ENCODE measurements at places on chromosomes 3 and 15. TPM values are rescaled to one million over a fixed set of nuclear protein-coding genes. Genes with fewer than 3 reads are reported as not detected.

GRCh38 chr3:186705882-186706780 lies 11.0 kb upstream of the KNG1 start:
- H3K4me1 ChIP-seq = no peaks in the 10 kb centered on the region
- no peak overlapping the region for H3K27ac ChIP-seq
- H3K27me3 ChIP-seq = no peaks in the 10 kb centered on the region
- DNase-seq = no peak

DNA sequence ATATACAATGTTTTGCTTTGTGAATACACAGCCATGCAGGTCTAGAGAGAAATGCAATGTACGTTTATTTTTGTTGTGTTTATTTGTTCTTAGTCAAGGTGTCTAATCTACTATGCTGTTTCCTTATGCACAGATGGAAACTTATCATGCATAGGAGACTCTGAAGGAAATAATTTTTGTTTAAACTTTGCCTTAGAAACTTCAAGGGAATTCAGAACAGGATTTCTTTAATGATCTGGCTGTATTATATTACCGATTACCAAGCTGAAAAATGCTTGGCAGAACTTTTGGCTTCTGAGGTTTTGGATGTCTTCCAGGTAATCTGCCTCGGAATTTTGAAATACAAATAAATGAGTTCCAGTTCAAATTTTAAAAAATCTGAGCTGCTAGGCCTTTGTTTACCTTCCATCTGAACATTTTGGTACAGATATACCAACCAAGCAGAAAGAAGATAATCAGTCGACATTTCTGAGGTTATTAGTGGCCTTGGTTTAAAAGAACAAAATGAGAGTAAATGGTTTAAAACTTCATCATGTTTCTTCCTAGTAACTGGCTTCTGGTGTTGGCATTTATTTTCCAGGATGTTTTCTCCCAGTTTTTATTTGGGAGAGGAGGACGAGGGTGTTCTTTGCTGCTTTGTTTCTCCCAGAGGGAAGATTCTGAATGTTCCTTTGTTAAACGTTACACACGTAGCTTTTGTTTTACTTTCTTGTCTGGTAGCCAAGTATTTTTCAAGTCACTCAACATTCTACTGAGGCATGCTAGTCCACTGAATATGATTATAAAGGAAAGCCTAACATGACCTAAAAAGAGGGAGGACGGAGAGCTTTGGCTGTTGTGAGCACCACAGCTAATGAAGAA lies 421.8 kb upstream of the TBL1XR1 start:
- H3K27ac ChIP-seq = no peak overlapping the region
- no peaks in the 10 kb centered on the region for H3K27me3 ChIP-seq
- no peaks in the 10 kb centered on the region for H3K4me1 ChIP-seq
- H3K36me3 ChIP-seq = no peaks in the 10 kb centered on the region

- H3K36me3 ChIP-seq = no peaks in the 10 kb centered on the region
- H3K4me1 ChIP-seq = no peaks in the 10 kb centered on the region
- no peak overlapping the region for H3K4me3 ChIP-seq
- no peak overlapping the region for H3K27ac ChIP-seq
- no peaks in the 10 kb centered on the region for H3K27me3 ChIP-seq
Observed at GRCh38 chr3:8470801-8471200, 30.8 kb upstream of the LMCD1 start.

- H3K27ac ChIP-seq = no peak overlapping the region
- H3K27me3 ChIP-seq = no peaks in the 10 kb centered on the region
- H3K4me1 ChIP-seq = peaks cover 4% of the 10 kb centered on the region
Observed at GRCh38 chr15:85494048-85494777, 113.8 kb downstream of the AKAP13 start.

- H3K36me3 ChIP-seq = no peaks in the 10 kb centered on the region
- no peak for DNase-seq
- no peaks in the 10 kb centered on the region for H3K4me1 ChIP-seq
- no peak overlapping the region for H3K4me3 ChIP-seq
Observed at GRCh38 chr3:76310667-76311066, 525.3 kb upstream of the ZNF717 start.

DNA sequence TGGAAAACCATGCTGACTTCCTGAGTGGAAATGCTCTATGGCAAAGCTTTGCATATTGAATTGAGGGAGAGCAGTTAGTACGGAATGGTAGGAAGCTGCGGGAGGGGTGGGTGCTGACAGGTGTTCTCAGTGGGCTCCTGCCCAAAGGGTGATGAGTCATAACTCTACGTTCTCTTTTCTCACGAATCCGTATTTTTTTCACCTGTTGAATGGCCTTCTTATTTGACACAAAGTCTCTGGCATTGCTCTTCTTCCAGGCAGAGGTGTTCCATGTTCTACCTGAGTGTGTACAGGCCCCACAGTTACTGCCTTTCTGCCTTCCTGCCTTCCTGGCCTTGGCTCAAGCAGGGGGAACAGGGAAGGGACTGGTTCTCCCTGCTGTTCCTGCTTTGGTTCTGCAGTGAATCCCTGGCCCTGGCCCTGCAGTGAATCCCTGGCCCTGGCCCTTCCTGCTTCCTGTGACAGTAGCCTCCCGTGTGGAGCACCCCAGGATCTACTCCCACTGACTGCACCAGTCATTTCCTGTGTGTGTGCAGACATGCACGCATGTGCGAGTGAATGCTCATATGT lies 31.9 kb downstream of the TRAK1 start:
- H3K27me3 ChIP-seq = no peaks in the 10 kb centered on the region
- peaks cover 5% of the 10 kb centered on the region for H3K36me3 ChIP-seq
- no peak overlapping the region for H3K4me3 ChIP-seq
- peaks cover 10% of the 10 kb centered on the region for H3K4me1 ChIP-seq

DNA sequence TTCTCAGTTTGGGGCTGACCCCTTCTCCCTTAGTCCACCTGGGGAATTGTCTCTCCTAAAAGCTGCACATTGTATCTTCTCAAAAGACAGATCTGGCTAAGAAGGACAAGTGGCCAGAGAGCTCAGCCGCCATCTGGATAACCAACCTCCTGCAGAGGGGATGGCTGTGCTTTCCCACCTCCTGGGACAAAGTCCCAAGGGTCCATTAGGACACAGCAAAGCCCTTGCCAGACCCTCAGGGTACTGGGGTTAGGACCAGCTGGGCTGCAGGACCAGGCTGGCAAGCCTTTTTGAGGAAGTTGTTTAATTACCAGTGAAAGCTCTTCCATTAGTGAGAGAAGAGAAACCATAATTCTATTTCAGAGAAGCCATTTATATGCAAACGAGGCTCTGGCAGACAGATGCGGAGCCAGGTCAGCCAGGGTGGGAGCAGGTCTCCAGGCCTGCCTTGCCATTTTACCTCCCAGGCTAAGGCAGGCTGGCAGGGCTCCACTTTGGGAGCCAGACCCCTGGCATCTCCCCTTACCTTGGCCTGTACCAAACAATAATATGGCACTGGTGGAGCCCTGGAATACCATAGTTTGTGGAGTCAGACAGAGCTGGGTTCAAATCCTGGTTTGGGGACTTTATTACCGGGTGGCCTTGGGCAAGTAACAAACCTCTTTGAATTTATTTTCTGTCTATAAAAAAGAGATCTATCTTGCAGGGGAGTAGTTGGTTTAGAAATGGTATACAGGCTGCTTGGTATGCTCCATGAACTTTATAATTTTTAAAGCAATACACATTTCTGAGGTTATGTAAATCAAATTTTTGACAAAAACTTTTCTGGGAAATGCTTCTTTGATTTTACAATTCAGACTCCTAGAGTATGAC lies 17.9 kb downstream of the SHF start:
- peak; percentile 46 for DNase-seq
- H3K27ac ChIP-seq = no peak overlapping the region
- peak overlapping the region; percentile 29 for H3K4me3 ChIP-seq
- no peaks in the 10 kb centered on the region for H3K27me3 ChIP-seq

DNA sequence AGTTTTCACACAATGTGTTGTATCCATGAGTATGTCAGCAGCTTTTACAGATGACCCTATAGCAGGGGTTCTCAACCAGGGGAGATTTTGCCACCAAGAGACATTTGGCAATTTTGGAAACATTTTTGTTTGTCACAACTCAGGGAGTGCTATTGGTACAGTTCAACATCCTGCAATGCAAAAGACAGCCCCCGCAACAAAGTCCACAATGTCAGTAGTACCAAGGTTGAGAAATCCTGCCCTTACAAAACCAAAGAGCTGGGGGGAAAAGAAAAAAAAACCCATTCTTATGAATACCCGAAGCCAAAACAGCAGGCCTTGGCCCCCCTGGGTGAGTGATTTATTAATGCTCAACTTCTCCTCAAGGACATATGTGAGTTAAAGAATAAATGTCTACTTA lies 99.1 kb downstream of the LARS2 start:
- H3K36me3 ChIP-seq = peaks cover 38% of the 10 kb centered on the region
- no peak overlapping the region for H3K27ac ChIP-seq
- no peaks in the 10 kb centered on the region for H3K4me1 ChIP-seq
- no peak for DNase-seq
- H3K27me3 ChIP-seq = no peaks in the 10 kb centered on the region

GRCh38 chr3:61194892-61195538 lies 56.2 kb downstream of the FHIT start:
- H3K36me3 ChIP-seq = no peaks in the 10 kb centered on the region
- H3K4me1 ChIP-seq = peaks cover 4% of the 10 kb centered on the region
- no peak for DNase-seq
- no peaks in the 10 kb centered on the region for H3K27me3 ChIP-seq

- H3K36me3 ChIP-seq = no peaks in the 10 kb centered on the region
- H3K27me3 ChIP-seq = no peaks in the 10 kb centered on the region
- DNase-seq = no peak
- H3K4me3 ChIP-seq = no peak overlapping the region
- no peaks in the 10 kb centered on the region for H3K4me1 ChIP-seq
- no peak overlapping the region for H3K27ac ChIP-seq
Observed at GRCh38 chr3:99503350-99503749, 135.0 kb upstream of the COL8A1 start.

GRCh38 chr3:46869440-46869839 lies 6.2 kb upstream of the MYL3 start:
- H3K27me3 ChIP-seq = no peaks in the 10 kb centered on the region
- H3K4me1 ChIP-seq = no peaks in the 10 kb centered on the region
- no peak overlapping the region for H3K27ac ChIP-seq

DNA sequence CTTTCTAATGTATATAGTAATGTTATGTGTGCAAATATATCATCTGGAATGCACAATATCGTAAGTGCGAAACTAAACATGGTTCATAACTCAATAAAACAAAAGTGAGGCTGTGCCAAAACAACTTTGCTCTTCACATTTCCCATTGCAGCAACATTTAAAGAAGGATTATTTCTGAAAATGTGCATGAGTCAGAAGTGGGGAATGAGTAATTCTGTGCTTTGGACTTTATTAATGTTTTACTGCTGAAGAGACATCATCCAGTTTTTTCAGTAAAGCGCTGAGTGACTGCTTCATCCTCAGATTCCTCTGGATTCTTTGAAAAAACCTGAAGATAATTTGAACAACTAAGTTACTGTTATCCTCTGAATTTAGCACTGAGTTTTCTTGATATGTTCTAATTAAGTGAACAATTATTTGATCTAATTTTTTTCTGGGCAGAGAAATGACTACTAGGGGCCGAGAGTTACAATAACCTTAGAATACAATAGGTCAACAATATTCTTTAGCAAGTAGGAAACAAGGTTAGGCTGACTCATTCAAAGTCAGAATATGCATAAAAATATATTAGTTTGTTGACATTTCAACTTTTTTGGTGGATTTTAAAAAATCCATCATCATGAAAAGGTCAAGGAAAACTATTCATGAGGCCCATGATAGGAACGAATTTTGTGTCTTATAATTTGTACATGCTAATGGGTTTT lies 20.0 kb upstream of the PLCL2 start:
- no peaks in the 10 kb centered on the region for H3K27me3 ChIP-seq
- no peak overlapping the region for H3K27ac ChIP-seq
- no peak overlapping the region for H3K4me3 ChIP-seq
- no peaks in the 10 kb centered on the region for H3K4me1 ChIP-seq
- DNase-seq = no peak

DNA sequence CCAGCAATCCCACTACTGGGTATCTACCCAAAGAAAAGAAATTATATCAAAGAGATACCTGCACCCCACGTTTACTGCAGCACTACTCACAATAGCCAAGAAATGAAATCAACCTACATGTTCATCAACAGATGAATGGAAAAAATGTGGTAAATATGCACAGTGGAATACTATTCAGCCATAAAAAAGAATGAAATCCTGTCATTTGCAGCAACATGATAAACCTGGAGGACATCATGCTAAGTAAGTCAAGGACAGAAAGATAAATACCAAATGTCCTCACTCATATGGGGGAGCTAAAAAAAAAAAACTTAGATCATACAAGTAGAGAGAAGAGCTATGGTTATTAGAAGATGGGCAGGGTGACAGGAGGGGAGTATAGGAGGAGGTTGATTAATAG lies 9.1 kb downstream of the ZBTB11 start:
- H3K27ac ChIP-seq = no peak overlapping the region
- H3K4me1 ChIP-seq = no peaks in the 10 kb centered on the region
- no peaks in the 10 kb centered on the region for H3K27me3 ChIP-seq

DNA sequence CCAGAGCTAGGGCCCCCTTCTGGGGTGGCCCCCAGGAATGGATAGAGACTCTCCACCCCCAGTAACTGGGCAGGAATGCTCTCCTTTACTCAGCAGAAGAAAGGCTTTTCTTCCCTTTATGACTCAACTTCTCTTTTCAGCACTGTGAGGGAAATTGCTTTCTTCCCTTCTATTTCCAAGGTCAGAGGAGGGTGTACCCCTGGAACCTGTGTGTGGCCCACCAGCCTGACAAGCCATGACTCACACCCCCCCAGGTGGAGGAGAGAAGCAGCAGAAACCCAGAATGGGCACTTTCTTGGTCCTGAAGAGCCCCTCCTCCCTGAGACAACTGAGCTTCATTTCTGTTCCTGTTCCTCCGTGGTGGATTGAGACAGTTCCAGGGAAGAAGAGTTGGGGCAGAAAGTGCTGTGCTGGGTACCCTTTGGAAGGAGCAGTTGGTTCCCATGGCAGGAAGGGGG lies 2.7 kb upstream of the ANKRD63 start:
- peaks cover 31% of the 10 kb centered on the region for H3K27me3 ChIP-seq
- H3K4me1 ChIP-seq = peaks cover 5% of the 10 kb centered on the region
- H3K36me3 ChIP-seq = no peaks in the 10 kb centered on the region
- no peak for DNase-seq
- no peak overlapping the region for H3K27ac ChIP-seq
- H3K4me3 ChIP-seq = no peak overlapping the region

- no peak for DNase-seq
- H3K27ac ChIP-seq = no peak overlapping the region
- H3K27me3 ChIP-seq = no peaks in the 10 kb centered on the region
Observed at GRCh38 chr15:26261966-26262365, 398.8 kb upstream of the ATP10A start.

FGF7 gene
- not detected for total RNA-seq

FXR1 gene
- total RNA-seq = 242 TPM

ACVR2B gene
- total RNA-seq = 105 TPM

GOLGA8J gene
- total RNA-seq = not detected

CDHR4 gene
- not detected for total RNA-seq

SENP8 gene
- total RNA-seq = 4.9 TPM

GOLGA6B gene
- 0.33 TPM for total RNA-seq

MLF1 gene
- total RNA-seq = 20.4 TPM

KBTBD13 gene
- total RNA-seq = not detected

MEIS2 gene
- 0.35 TPM for total RNA-seq

EPHA3 gene
- total RNA-seq = 0.59 TPM

DUOXA2 gene
- total RNA-seq = not detected

TGM5 gene
- total RNA-seq = not detected

Measured in H9 (cell line).